ENCODE measurements at places on chromosomes 13 and 19.

DNA sequence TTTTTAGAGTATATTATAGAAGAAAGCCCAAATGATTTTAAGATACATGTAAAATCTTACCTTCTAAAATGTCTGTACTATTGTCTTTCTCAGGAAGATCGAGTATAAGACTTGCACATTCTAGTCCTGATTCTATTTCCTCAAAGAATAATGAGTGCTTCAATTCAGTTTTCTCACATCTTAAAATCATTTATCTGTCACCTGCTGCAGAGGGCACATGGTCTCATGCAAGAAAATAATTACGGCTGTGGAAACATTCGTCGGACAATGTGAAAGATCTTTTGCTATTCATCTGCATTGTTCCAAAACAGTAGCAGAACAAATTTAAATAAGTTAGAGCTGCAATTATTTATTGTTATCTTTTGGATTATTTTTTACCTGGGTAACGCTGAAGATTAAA lies 1403.5 kb downstream of the PCDH9 start:
- no peak for DNase-seq

DNA sequence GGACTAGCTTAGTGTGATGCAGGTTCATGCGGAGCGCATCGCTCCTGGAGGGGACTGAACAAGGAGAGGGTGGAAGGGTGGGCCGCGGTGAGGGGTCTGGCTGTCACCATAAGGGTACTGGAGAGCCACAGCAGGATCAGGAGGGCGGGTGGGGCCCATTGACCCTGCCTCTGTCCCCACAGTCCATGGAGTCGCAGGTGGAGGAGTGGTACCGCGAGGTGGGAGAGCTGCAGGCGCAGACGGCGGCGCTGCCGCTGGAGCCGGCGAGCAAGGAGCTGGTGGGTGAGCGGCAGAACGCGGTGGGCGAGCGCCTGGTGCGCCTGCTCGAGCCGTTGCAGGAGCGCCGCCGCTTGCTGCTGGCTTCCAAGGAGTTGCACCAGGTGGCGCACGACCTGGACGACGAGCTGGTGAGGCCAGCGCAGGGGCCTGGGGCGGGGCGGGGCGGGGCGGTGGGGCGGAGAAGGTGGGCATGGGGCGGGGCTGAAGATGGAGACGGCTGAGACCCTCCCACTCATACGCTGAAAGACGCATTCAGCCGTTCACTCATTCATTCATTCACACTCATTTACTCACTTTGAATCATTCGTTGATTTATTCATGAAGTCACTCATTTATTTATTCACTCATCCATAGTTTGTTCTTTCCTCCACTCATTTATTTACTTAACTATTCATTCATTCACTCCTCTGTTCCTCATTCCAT lies 27.5 kb upstream of the SHKBP1 start:
- DNase-seq = peak; percentile 47

DNA sequence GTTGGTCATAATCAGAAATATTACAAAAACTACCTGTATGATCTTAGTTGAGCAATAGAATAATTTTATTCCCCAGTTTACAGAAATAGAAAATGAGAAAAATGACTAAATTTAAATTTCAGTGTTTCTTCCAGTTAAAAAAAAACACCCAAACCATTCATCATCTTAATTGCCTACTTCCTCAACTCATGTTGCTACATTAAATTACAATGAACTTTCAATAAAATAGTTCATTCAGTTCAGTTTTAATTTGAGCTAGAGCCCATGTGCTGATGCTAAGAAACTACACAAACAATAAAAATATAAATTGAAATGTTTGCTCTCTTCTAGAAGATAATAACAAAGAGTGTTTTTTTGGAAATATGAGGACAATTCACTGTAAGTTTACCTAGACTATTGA lies 820.4 kb downstream of the SLITRK6 start:
- DNase-seq = no peak

DNA sequence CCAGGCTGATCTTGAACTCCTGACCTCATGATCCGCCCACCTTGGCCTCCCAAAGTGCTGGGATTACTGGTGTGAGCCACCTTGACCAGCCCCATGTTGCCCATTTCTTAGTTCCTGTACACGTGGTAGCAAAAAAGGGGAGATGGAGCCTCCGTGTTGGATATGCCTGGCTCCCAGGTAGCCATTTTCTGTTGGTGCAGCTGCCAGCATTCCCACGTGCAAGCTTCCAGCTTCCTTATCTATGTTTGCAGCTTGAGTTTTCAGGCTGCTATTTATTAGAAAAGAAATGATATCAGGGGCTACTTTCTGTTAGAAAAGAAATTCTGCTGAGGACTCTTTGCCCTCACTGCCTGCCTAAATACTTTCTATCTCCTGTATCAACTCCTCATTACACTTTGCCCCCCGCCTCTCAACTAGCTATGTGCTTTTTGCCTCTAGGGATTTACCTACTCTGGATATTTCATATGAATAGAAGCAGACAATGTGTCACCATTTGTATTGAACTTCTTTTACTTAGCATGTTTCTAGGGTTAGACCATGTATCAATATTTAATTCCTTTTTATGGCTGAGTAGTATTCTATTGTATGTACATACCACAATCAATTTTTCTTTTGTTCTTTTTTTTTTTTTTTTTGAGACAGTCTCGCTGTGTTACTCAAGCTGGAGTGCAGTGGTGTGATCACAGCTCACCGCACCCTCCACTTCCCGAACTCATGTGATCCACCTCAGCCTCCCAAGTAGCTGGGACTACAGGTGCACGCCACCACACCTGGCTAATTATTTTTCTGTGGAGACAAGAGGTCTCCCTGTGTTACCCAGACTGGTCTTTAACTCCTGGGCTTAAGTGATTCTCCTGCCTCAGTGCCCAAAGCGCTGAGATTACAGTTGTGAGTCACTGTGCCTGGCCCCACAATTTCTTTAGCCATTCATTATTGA lies 3.4 kb upstream of the TMED1 start:
- no peak for DNase-seq

GRCh38 chr13:21871382-21871781 lies 200.5 kb downstream of the FGF9 start:
- DNase-seq = no peak

- peak; percentile 6 for DNase-seq
These were observed 200.3 kb downstream of the LMO7 start for GRCh38 chr13:75836441-75836840.

DNA sequence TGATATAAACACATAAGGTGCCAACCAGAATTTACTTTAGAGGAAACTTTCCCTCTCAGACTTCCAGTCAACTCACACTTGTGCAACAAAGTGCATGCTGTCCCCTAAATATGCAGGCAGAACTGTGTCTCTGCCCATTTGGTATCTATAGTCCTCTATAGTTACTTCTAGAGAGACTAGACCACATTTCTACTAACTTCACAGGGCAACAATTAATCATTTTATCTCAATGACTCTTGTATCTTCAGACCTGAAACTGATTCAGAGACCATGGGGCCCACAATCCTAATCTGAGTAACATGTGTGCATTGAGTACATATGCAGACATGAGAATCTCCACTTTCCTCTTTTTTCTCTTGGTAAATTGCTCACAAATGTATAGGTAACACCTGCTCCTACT lies 158.1 kb downstream of the ZNF486 start:
- no peak for DNase-seq

GRCh38 chr13:43258771-43259170 lies 235.4 kb downstream of the DNAJC15 start:
- DNase-seq = no peak

DNA sequence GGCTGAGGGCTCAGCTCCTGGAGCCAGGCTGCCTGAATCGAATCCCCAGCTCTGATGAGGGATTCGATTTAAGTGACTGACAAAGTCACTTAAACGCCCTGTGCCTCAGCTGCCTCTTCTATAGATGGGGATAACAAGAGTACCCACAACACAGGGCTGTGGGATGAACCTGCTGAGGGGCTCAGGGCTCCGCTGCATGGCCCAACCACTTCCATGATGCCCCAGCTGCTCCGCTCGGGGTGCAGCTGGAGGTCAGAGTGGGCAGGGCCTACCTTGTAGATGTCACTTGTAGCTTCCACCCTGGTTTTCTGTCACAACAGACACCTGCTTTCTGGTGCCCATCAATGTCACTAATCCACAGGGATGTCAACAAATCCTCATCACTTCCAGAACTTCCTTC lies 39.2 kb downstream of the STK24 start:
- DNase-seq = no peak

DNA sequence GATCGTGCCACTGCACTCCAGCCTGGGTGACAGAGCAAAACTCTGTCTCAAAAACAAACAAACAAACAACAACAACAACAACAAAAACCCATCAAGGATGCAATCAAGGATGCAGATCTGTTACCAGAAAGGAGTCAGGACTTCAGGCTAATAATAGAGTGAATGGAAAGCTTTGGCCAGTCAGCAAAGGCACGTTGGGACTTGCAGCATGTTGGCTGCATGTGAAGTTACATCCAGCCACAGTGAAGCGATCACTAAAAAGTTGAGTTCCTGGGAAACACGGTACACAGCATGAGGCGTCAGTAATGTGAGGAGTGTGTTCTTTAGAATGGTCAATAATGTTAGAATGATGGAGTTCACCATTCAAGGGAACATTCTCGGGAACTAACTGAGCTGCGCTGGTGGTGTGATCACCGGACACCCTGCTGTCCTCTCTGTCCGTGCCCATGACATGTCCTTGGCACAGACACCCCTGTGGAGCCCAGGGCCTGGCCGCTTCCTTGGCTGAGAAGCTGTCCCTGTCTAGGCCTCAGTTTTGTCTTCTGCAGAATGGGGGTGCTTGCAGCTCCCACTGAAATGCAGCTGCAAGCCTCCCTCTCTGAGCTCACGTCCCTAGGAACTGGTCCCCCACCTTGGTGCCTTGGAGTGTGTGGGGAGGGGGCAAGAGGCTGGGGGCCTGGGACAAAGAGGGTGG lies 2.3 kb upstream of the LGALS7B start:
- DNase-seq = no peak

GRCh38 chr19:4597278-4597974 lies 37.9 kb upstream of the SEMA6B start:
- peak; percentile 40 for DNase-seq

- no peak for DNase-seq
These were observed 7.9 kb downstream of the ITPKC start for GRCh38 chr19:40724855-40725254.

DNA sequence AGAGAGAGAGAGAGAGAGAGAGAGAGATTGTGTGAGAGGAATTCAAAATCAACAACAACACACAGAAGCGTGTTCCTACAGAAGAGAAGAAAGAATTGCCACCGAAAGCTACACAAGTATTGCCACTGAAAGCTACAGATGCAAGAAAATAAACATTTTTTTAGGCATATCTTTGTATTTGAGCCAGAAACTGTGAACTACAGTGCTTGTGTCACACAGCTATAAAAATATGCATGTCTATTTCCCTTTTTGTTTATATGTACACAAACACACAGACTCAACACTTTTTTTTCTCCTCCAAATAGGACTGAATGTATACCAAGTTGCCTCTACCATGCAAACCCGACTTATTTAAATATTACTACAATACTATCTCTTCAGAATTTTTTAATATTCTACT lies 290.4 kb downstream of the SLITRK5 start:
- DNase-seq = no peak

DNA sequence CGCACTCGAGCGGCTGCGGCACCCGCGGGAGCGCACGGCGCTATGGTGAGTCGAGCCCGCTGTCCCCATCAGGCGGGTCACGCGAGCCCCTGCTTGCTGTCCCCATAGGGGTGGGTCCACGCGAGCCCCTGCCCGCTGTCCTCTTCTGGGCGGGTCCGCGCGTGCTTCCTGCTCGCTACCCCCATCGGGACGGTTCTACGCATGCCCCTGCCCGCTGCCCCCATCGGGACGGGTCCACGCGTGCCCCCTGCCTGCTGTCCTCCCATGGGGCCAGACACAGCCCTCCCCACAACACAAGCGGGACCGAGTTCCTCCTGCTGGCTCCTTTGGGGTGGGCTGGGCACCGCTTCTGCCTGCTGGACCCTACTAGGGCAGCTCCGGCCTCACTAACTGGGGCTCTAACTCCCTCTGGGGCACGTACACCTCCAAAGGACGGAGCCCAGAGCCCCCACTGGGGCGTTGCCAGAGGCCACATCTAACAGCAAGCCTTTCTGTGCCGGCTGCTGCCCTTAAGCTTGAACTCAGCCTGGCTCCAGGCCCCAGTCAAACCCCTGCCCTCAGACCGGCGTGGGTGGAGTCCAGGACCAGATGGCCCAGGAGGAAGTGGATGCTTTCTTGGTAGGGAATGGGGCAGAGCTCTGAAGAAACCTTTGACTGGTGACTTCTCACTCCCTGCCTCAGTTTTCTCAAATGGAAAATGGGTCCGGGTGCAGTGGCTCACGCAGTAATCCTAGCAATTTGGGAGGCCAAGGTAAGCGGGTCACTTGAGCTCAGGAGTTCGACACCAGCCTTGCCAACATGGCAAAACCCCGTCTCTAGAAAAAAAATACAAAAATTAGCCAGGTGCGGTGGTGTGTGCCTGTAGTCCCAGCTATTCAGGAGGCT lies 722 bp downstream of the COLGALT1 start:
- DNase-seq = peak; percentile 74

DNA sequence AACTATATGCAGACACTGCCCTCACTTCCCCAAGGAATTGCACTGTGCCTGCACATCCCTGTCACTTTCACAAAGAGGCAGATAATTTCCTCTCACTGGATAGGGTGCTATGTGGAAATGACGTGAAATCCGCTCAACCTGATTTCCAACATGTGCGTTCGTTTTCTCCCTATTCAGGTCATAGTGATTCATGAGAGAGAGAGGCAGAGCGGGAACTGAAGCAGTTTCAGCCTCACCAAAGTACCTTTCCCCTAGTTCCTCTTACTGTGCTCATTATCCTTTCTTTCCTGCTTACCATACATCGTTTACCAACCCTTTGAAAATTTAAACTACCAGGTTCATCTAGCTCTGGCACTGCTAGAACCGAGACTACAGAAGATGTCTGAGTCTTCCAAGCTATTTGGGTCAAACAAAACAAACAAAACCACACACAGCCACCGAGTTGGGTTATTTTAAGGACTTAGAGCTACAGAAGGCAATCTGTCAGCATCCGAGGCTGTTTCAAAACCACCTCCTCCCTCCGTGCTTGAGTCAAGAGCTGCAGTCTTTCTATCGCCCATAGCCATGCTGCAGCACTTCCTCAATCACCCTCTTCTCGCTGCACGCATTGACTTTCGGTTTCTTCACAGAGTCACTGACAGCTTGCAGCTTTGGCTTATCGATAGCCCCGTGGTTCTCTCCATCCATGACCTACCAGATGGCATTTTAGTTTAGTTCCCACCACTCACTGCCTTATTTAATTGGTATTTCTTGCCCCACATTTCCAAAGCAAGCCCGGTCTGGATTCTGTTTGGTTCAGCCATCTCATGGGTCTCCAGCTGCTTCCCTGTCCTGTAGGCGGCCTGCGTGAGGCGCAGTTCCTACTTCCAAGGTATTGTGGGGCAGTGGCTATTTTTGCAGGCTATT lies 1395.8 kb downstream of the EFNB2 start:
- peak; percentile 54 for DNase-seq

GRCh38 chr19:54425382-54425723 lies 10.1 kb downstream of the TTYH1 start:
- no peak for DNase-seq

GRCh38 chr13:20461481-20461859 lies 64.2 kb downstream of the CRYL1 start:
- no peak for DNase-seq

GRCh38 chr19:10670182-10670581 lies 16.0 kb downstream of the ILF3 start:
- DNase-seq = peak; percentile 58

- peak; percentile 68 for DNase-seq
These were observed 135.1 kb upstream of the FRY start for GRCh38 chr13:31896427-31896826.

GRCh38 chr19:511101-511851 lies 4.0 kb downstream of the TPGS1 start:
- peak; percentile 76 for DNase-seq
